ENCODE measurements at places on chromosomes 4 and X.

- DNase-seq: no peak
Observed at GRCh38 chr4:52931243-52931642, 69.1 kb downstream of the RASL11B start.

DNA sequence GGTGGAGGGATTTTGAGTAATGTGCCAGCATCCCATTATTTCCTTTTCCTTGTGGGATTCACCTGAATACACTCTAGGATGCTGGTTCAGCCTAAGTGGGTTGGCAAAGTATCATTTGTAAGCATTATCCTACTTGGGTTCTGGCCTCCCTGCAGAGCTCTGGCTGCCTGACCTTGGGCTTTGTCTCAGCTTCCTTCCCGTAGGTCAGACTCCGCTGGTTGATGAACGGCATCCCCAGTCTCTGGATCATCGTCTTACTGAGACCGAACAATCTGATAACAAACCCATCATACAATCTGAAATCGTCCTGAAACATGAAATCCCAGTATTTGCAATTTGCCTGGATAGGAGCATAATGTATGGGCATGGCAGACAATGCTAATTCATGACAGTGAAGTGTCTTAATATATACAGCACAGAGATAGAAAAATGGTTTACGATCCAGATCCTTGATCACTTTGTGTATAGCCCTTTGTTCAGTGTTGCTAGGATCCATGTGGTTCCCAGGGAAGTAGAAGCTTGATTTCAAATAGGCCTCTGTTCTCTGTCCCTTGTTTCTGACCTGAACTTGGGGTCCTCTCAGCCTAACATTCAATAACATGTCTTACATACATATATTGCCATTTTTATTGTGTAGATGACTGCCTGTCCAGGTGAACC lies 5.5 kb downstream of the MID2 start:
- DNase-seq: no peak

DNA sequence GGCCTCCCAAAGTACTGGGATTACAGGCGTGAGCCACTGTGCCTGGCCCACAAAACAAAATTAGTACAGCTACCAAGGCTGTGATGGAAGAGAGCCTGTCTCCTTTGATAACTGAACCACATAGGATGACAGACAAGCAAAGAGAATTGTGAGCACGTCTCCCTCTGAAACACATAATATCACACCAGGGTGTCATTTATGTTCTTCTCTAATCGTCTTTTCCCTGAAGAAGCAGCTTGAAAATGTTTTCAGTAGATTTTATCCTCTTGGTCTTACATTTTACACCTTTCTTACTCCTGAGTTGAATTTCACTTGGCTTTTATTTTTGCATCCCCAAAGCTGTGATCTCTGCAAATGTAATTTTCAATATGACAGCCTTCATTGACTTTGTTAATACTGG lies 67.8 kb downstream of the TENM3 start:
- DNase-seq: no peak

GRCh38 chr4:97121493-97121892 lies 1021.8 kb downstream of the STPG2 start:
- DNase-seq: no peak

GRCh38 chr4:100881283-100881682 lies 363.5 kb upstream of the EMCN start:
- DNase-seq: no peak

GRCh38 chrX:153669174-153669890 lies 4.3 kb downstream of the PNCK start:
- peak; percentile 45 for DNase-seq

DNA sequence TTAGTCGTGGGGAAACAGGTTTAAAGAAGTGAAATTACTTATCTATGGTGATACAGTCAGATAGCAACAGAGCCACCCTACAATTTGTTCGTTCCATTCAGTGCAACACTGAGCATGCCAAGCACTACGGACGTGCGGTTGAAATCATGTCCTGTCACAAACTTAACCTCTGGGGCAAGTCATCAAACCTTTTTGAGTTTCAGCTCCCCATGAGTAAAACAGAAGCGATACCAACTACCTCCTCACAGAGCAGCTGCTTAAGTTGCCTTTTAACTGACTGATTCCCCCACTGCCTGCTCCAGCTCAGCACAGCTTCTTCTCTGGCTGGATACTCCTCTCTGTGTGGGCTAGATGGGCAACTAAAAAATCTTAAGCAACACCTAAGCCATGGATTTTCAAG lies 36.0 kb downstream of the LHFPL1 start:
- no peak for DNase-seq

GRCh38 chr4:177033135-177033534 lies 240.4 kb upstream of the VEGFC start:
- no peak for DNase-seq

- no peak for DNase-seq
Observed at GRCh38 chr4:53558065-53558801, 33.1 kb downstream of the LNX1 start.

- peak; percentile 95 for DNase-seq
Observed at GRCh38 chr4:931960-932712, at the start of the genes GAK and TMEM175. Gene GAK (minus strand): TSS chr4:932316. CDS start chr4:932187, 129 bp downstream. Gene TMEM175 (plus strand): TSS chr4:932460. CDS start chr4:947740, 15,280 bp downstream.

DNA sequence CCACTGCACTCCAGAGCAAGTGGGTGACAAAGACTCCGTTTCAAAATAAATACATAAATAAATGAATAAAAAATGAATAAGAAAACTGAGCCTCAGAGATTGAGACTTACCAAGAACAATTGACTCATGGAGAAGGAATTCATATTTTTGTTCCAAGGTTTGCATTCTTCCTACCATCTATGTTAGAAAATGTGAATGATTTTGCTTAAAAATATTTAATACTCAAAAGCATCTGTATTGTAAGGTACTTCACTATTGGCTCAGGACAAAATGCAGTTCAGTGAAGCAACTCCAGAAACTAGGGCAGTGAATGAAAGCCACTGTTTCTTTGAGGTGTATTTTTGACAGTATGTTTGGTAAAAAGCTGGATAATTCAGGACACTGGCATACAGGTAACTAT lies 54.1 kb downstream of the XAGE2 start:
- no peak for DNase-seq

GRCh38 chrX:8390771-8391170 lies 73.9 kb upstream of the VCX3B start:
- DNase-seq: no peak

DNA sequence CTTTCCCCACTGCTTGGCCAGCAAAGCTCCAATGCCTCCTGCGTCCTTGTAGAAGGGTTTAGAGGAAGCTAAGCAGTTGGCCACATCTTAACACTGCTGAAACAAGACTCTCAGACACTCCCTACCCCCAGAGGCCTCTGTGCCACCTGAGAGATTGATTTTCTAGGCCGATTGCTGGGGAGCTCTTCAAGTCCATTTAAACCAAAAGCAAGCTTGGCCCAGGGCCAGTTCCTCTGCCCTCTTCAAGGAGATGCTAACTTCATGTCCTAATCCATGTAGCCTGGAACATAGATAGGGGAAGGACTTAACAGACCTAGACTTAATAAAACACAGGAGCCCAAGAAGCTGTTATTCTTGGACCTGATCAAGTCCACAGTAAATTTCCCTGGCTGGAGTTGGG lies 27.2 kb upstream of the FMR1NB start:
- no peak for DNase-seq

- DNase-seq: no peak
Observed at GRCh38 chr4:122047456-122048425, 95.9 kb upstream of the TRPC3 start.

GRCh38 chrX:132294776-132295495 lies 75.7 kb upstream of the RAP2C start:
- DNase-seq: no peak
